Effector CD8-positive, alpha-beta T cell (primary cell): ENCODE measurements at places on chromosomes 16 and 17.
A peak's percentile ranks its signal among the peaks of the same experiment; 100 is the strongest.

DNA sequence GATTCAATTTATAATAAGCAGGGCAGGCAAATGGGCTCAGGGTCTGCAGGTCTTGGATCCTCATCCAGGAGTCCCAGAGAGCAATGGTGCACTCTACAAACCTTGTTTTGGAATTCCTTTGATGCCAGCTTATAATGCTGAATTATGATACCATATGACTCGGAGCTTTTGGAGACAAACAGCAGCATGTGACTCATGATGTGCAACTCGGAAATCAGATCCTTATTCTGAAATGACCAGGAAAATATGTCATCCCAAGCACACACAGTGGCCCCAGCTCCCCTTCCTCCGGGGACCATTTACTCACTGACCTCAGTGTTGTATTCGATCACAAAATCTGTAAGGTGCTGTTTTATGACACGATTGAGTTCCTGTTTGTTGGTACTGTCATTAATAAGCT, 20.2 kb upstream of the UMOD start:
- DNase-seq: no peak

DNA sequence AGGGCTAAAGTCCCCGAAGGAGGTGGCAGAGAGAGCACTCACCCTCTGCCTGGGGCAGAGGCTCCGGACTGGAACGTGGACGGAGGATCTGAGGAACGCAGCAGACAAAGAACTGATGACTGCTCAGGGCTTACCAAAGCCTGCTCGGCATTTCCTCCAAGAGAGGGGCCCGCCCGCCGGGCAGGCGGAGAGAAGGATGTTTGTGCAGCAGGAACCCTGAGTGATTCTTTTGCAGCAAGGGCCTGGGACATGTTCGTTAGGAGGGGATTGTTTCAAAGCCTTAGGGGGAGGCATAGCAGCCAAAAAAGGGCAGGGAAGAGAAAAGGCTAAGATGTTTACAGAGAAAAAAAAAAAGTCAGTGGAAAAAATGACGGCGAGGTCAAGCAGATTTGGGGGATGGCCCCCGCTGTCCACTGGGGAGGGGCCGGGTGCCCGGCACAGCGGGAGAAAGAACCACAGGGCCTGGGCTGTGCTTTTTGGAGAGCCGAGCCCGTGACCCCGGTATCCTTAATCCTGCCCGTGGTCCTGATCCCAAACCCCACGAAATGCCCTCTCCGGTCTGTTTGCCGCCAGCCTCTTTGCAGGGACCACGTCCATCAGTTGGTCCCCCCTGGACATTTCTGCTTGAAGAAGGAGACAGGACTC, 129.3 kb downstream of the NTN1 start:
- DNase-seq: no peak

- no peak for DNase-seq
These were observed 599 bp downstream of the MRC2 start for GRCh38 chr17:62627904-62628633.

- DNase-seq: no peak
These were observed 374.6 kb upstream of the HSBP1 start for GRCh38 chr16:83433201-83433600.

GRCh38 chr17:47698749-47699535, 5.0 kb downstream of the TBKBP1 start:
- peak; percentile 69 for DNase-seq

- peak; percentile 23 for DNase-seq
These were observed 1.3 kb downstream of the PFN1 start for GRCh38 chr17:4947010-4947410.
